Activated naive CD4-positive, alpha-beta T cell (primary cell): ENCODE measurements at places on chromosomes 2 and 18.

GRCh38 chr2:189756311-189756952 lies 6.2 kb downstream of the OSGEPL1 start:
- DNase-seq, result no peak

DNA sequence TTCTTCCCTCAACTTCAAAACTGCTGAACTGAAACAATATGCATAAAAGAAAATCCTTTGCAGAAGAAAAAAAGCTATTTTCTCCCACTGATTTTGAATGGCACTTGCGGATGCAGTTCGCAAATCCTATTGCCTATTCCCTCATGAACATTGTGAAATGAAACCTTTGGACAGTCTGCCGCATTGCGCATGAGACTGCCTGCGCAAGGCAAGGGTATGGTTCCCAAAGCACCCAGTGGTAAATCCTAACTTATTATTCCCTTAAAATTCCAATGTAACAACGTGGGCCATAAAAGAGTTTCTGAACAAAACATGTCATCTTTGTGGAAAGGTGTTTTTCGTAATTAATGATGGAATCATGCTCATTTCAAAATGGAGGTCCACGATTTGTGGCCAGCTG lies 8.4 kb downstream of the HOXD8 start:
- DNase-seq, result no peak

GRCh38 chr2:121197369-121198091 lies 87.5 kb downstream of the TFCP2L1 start:
- no peak for DNase-seq

DNA sequence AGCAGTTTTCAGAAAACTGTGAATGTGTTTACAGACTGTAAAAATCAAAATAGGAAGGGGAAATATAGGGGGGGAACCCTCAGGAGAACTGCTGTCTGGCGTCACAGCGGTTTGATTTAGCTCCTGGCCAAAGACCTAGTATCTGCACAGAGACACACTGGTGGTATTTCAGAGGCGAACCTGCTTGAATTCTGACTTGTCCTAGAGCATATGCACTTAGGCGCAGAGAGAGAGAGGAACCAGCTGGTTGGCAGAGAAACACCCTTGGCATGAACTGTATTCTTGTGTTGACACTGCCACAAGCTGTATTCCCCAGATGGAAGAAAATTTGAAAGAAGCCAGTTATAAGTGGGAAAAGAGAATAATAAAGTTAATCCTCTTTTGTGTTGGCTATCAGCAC lies 506.5 kb upstream of the NRP2 start:
- DNase-seq, result no peak

DNA sequence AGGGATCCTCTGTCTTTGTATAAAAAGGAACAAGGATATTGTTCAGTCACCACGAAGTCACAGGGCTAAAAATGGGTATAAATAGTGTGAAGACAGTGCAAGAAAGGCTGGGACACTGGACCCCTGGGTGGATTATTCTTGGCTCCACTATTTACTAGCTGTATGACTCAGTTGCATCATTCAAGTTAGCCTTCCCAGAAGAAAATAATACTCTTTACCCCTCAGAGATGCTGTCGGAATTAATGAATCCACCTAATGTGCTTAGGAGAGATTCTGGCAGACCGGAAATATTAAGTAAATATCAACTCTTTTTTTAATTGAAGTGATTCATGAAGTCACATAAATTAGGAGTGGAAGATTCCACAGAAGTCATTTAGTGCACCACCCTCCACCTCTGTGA lies 98.9 kb downstream of the SPHKAP start:
- no peak for DNase-seq

DNA sequence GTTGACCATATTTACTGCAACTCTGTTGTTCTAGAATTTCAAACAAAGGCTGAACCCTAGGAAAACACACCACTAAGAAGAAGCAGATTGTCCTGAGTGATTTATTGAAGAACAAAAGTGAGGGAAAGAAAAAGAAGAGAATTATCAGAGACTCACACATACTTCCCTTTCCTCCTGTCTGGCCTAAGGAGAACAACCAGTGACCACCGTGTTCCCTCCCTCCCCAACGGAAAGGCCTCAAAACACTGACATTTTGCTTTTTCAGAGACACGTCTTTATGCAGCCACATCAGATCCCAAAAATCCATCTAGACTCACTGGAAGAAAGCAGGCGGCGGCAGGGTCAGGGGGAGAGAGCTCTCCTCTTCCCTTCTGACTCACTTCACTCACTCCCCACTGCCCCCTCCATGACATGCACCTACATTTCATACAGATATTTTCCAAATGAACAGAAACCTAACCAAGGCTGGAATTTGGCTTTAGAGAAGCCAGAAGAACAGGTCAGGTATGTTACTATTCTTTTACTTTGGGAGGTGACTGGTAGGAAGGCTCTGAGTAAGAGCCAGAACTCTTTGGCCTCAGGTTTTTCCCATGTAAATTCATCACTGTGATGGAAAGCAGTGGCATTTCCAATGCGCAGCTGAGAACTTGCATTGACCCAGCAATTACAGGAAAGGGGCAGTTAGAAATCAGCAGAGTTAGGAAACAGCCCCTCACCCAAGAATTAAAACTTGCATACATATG lies 169.9 kb downstream of the BCL11A start:
- DNase-seq, result no peak

DNA sequence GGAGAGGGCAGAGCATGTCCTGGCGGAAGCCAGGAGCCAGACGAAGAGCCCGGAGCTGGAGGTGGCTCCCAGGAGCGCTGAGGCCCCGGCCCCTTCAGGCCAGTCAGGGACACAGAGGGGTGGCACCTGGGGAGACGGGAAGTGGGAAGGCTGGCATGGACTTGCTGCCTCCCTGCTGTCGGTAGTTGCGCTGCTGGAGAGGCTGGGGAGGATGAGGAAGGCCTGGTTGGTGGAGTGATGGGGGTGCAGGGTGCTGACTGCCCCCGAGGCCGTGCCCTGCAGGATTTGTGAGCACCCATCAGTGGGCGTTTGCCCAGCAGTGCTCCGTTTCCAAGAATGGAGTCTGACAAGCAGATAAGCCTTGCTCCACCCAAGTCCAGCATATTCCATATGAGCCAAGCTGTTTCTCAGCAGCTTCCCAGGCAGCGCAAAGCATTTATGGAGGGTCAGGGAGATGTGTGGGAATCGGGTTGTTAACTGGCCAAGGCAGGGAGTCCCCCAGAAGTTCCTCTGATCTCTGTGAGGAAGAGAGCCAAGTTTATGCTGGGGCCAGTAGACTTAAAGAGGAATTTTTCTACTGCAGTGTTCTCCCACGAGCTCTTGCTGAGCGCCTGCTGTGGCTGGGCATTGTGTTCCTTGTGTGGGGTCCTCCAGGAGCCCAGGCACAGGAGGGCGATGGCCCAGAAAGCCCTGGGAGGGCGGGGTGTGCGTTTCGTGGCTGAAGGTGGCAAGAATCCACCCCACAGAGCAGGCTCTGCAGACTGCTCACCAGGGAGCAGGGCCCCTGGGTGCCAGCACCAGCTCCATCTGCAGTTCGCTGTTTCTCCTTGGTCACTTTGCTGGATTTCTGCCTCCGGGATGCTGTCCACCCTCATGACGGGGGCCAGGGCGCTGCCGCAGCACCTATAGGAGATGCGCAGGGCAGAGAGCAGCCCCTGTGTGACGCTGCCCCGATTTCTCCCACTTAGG lies 250.2 kb downstream of the ALPK2 start:
- no peak for DNase-seq

DNA sequence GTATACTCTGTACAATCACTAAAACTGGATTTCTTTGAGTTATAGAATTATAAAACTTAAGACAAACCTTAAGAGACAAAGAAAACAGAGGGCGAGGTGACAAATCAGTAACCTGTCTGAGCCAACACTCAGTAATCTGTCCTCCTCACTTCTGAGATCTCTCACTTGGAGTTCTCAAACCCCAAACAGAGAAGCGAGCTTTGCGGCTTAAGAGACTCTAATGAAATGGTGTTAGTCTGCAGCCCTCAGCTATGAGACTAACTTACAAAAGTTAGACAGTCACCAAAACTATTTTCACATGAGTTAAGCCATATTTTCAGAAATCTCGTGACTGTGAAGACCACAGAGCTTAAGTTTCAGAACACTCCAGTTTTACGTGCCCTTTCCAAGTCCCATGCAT lies 140.6 kb downstream of the TMX3 start:
- no peak for DNase-seq

DNA sequence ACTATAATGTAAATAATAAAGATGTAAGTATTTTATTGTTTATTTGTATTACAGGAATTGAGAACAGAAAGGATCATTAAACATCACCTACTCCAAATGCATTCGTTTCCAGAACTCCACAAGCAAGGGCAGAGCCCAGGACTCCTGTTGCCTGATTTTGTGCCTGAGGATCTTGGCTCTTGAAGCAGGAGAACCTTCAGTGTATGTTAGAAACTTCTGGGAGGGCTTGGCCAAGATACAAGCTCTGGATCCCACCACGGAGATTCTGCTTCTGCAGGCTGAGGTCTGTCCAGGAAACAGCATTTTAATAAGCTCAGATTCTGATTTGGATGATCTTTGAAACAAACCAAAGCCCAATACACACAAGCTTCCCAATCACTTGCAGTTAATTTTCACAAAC lies 142.4 kb upstream of the SOX11 start:
- no peak for DNase-seq

DNA sequence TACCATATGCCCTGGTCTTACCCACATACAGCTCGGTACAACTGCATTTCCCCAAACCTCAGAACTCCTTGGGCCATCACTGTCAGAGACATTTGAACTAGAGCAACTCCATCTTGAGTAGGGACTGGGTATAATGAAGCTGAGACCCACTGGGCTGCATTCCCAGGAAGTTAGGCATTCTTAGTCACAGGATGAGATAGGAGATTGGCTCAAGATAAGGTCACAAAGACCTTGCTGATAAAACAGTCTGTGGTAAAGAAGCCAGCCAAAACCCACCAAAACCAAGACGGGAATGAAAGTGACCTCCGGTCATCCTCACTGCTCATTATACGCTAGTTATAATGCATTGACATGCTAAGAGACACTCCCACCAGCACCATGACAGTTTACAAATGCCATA lies 131.3 kb downstream of the PIK3C3 start:
- no peak for DNase-seq
